M059J (cell line): ENCODE measurements at places on chromosomes 3 and 15. TPM values are rescaled to one million over a fixed set of nuclear protein-coding genes. Genes with fewer than 3 reads are reported as not detected.

GRCh38 chr3:73521734-73522336, 102.9 kb downstream of the PDZRN3 start:
- no peak for DNase-seq

DNA sequence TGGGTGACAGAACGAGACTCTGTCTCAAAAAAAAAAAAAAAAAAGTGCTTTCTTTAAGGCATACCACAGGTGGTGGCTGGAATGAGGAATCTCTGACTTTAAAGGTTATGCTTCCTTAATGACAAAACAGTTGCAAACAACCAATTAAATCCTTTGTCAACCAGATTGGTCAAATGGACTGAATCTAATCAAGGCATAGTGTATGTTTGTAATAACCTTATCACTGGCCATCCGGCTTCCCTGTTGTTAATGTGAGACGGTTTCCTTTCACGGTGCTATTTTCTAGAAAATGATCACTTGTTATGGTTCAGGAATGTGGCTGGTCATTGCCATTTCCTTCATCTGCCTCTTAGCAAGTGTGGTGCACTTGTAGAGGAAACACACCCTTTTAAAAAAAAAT, 75.9 kb downstream of the FLNB start:
- DNase-seq, result no peak

DNA sequence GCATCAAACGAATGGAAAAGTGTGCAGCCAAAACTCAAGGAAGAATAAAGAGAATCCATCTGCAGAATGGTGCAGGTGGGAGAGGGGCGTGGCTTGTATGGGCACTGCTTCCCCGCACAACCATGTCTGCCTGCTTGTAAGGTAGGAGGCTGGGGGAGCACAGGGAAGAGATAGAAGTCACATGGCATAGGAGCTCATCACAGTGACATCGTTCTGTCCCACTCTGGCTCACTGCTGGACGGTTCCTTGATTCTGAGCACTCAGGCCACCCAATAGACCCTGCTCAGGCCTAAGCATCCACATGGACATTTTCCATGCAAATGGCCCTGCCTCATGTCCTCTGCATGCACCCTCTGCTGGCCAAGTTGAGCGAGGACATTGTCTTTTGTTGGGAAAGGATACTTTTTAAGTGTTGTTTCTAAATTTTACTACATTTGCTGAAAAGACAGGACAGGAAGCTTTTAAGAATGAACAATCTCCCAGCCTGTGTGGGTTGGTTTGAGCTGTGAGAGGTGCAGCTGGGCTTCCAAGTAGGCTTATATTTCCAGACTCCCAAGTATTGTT, 3.1 kb downstream of the MYLK start:
- peak; percentile 72 for DNase-seq

DNA sequence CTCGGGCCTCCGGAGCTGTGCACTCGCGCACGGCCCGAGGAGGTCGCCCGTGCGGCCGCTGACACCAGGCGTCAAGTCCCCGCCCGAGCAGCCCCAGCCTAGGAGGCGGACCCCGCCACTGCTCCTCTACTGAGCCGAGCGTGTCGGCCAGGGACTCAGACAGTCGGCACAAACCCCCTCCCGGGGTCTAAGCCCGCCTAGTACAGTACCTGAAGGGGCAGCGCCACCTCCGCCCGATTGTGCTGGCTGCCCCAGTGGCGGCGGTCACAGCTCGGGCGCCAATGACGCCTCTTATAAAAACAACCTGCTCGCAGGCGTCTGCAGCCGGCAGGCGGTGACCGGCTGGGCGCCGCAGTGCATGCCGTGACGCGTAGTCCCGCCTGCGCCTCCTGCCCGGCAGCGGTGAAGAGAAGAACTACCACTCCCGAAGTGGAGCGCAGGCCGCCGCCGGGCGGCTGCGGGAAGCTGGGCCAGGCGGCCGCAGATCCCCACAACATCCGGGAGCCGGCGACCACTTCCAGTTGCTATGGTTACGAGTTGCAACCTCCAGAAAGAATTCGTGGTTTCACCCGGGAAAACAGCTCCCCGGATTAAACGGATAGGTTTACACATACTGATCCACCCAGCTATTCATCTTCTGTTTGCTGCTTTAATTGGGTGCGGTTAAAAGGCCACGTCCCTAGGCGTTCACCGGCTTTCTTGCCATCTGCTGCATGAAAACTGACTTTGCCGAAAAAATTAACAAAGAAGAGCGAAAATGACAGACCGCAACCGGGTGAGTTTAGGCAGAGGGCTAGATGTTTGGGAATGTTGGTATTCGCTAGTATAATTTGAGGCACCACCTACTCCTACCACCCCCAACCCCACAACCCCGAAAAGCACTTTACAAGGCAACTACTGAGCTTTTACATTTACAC, at the start of the genes CCPG1 and PIERCE2:
CCPG1 (minus strand) TSS at position 348 of the 917 bp plus-strand sequence. CDS start 18,935 bp downstream, outside the sequence.
PIERCE2 (plus strand) TSS at position 484 of the 917 bp plus-strand sequence; CDS start at position 758, 274 bp downstream.
- DNase-seq, result peak; percentile 95

GRCh38 chr3:86990734-86991481, at the start of gene VGLL3:
VGLL3 (minus strand) TSS chr3:86991149; CDS start chr3:86990743, 406 bp downstream.
- DNase-seq, result peak; percentile 70

- DNase-seq, result no peak
These were observed 23.3 kb upstream of the IREB2 start for GRCh38 chr15:78414621-78415250.

CIB2 gene
- total RNA-seq, result 1.9 and 2.2 TPM in 2 replicates

CCR3 gene
- 0.20 TPM in 1 of 2 replicates, not detected in the other for total RNA-seq

TUSC7 gene
- total RNA-seq, result not detected in 2 replicates

LRRN1 gene
- total RNA-seq, result 1.3 and 1.6 TPM in 2 replicates
